ENCODE measurements at places on chromosomes 7 and 10. TPM values are rescaled to one million over a fixed set of nuclear protein-coding genes. Genes with fewer than 3 reads are reported as not detected.
A peak's percentile ranks its signal among the peaks of the same experiment; 100 is the strongest.

GRCh38 chr7:26413007-26413691, 121.5 kb downstream of the SNX10 start:
- H3K4me1 ChIP-seq: no peaks in the 10 kb centered on the region
- no peak for DNase-seq
- H3K27ac ChIP-seq: no peak overlapping the region
- no peak overlapping the region for H3K4me3 ChIP-seq
- no peaks in the 10 kb centered on the region for H3K36me3 ChIP-seq

The KEL gene
- polyA plus RNA-seq: not detected

The ASIC3 gene
- not detected for polyA plus RNA-seq

GRCh38 chr7:77415823-77416620, at the start of gene GSAP:
GSAP (minus strand) TSS chr7:77416349; CDS start chr7:77416321, 28 bp downstream.
- H3K36me3 ChIP-seq: no peaks in the 10 kb centered on the region
- peaks cover under 1% of the 10 kb centered on the region for H3K27me3 ChIP-seq
- peak within 1 kb of the TSS; percentile 69 for H3K27ac ChIP-seq
- peaks cover 49% of the 10 kb centered on the region for H3K4me1 ChIP-seq
- H3K4me3 ChIP-seq: peak within 1 kb of the TSS; percentile 87
- peak; percentile 42 for DNase-seq

GRCh38 chr7:139370301-139370942, 10.7 kb downstream of the LUC7L2 start:
- no peak for DNase-seq
- no peaks in the 10 kb centered on the region for H3K27me3 ChIP-seq
- peak overlapping the region; percentile 41 for H3K4me3 ChIP-seq
- H3K27ac ChIP-seq: peak overlapping the region; percentile 49
- peaks cover 36% of the 10 kb centered on the region for H3K4me1 ChIP-seq
- H3K36me3 ChIP-seq: peaks cover 5% of the 10 kb centered on the region

DNA sequence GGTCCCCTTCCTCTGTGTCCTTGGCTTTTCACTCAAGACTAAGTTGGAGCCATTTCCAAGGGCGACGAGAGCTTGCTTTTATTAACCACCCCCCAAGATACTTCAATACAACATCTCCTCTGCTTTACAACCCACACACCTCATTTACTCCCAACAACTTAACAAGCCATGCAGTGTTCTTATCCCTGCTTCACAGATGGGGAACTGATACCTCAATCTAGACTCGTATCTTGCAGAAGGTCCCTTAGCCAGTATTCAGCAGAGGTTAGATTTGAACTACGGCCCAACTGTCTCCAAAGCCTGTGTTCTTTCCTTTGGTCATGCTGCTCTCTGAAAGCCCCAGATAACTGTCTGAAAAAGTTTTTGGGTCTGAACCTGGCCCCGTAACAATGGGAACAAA, 444.8 kb downstream of the GRID1 start:
- no peak overlapping the region for H3K27ac ChIP-seq
- H3K4me3 ChIP-seq: no peak overlapping the region
- DNase-seq: no peak
- H3K27me3 ChIP-seq: no peaks in the 10 kb centered on the region
